ENCODE measurements at places on chromosomes 1 and 21.

- DNase-seq: no peak
Observed at GRCh38 chr21:38949070-38949380, 143.3 kb downstream of the ETS2 start.

DNA sequence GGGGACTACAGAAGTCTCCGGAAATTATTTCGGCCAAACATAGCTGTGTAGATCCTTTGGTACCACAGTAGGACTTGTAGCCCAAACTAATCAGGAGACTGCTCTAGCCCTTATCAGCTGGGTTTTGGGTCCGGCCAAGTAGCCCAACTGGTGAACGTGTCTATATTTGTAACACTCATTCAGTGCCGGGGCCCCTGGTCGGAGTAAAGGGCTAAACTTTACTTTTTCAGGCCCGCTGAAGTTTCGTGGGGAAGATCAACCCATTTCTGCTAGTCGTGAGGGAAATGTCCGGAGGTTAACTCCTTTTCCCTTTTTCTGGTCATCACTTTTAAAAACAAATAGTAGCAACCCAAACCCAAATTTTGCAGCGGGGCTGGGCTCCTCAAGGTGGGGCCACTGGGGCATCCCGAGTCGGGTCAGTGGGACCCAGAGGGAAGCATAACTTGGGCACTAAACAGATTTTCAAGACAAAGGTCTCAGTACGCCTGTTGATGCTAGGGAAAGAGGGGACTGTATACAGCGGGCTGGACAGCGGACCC, 1.7 kb downstream of the LHX9 start:
- DNase-seq: no peak

DNA sequence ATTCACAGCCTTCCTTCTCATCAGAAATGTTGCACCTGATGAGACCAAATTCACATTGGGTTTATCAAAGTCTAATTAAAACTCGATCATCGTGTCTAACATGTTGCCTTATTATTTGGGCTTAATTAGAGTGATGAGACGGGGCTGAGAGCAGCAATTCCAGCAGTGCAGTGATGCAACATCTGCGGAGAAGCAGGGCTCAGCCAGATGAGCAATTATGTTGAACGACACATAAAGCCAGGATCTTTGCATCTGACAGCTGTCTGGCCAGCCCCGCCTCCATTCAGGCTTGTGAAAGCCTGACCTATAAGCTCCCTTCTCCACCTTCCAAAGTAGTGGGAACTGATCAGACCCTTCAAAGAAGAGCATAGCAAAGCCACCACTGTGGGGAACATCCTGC, 109.8 kb downstream of the C1orf94 start:
- no peak for DNase-seq

- DNase-seq: no peak
Observed at GRCh38 chr1:201696217-201696761, 132.7 kb upstream of the IPO9 start.

- no peak for DNase-seq
Observed at GRCh38 chr1:68704800-68705443, 208.0 kb upstream of the DEPDC1 start.

- no peak for DNase-seq
Observed at GRCh38 chr1:206059355-206059915, 6.5 kb downstream of the RHEX start.

GRCh38 chr1:199684686-199685273, 342.7 kb upstream of the NR5A2 start:
- peak; percentile 20 for DNase-seq

Measured in NCI-H1436 treated with DMSO at 0.1 percent for 48 hours (cell line).